ENCODE measurements at places on chromosomes 3 and 15. TPM values are rescaled to one million over a fixed set of nuclear protein-coding genes. Genes with fewer than 3 reads are reported as not detected.
A peak's percentile ranks its signal among the peaks of the same experiment; 100 is the strongest.

ARRDC4 gene
- total RNA-seq: 42.4 TPM

PAQR9 gene
- 0.22 TPM for total RNA-seq

RFC4 gene
- 13.1 TPM for total RNA-seq

ARHGEF26 gene
- total RNA-seq: 1.7 TPM

TIPIN gene
- 3.9 TPM for total RNA-seq

DNA sequence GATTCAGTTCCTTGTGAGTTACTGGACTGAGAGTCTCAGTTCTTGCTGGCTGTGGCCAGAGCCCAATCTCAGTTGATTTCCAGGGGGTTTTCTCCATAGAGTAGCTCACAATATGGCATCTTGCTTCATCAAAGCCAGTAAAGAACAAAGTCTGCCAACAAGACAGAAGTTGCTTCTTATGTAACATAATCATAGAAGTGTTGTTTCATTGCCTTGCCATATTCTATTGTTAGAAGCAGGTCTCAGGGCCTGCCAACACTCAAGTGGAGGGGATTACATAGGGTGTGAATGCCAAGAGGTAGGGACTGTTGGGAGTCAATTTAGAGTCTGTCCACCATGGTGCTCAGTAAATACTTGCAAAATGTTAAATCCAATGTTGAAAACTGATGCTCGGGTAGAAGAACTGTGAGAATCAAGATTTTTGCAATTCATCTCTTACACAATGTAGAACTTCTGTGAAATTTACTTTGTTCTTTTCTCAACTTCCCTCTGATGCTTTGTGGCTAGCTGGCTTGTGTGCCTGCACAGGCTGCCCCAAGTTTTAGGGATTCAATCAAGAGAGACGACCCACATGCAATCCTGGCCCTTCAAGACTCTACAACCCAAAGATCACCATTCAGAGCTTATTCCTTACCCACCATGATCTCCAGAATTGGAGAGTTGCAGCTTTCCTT is 13.3 kb upstream of the PXYLP1 start:
- no peak overlapping the region for H3K4me3 ChIP-seq
- peaks cover 8% of the 10 kb centered on the region for H3K27me3 ChIP-seq
- H3K27ac ChIP-seq: no peak overlapping the region
- no peaks in the 10 kb centered on the region for H3K36me3 ChIP-seq
- no peaks in the 10 kb centered on the region for H3K4me1 ChIP-seq
- DNase-seq: no peak

DNA sequence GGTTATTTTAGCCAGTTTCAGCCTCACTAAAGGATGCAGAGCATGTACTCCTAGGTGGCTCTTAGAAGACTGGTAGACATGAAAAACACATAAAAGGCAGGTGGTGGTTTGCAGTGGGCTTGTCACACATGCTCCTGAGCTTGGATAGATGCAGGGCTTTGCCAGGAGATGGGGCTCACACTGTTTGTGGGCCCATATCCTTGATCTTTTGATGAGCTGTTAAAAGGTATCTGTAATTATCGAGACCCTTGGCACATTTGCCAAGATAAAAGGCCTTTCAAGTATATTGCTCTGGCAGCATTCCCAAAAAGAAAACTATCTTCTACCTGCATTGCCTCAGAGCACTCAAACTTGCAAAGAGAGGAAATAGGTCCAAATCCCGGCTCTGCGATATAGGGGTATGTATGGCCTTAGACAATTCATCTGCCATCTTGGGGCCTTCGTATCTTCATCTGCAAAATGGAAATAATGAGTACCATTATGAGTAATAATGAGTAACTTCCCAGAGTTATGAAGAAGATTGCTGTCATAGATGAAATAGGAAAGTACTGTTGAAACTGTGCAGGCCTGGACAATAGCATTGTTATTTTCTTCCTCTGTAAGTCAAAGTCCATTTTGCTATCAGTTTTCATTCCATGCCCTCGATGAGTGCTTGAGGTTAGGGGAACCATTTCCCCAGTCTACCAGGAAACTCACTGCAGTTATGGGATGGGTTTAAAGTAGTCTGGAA is 172.7 kb downstream of the SYNPR start:
- no peak overlapping the region for H3K4me3 ChIP-seq
- no peaks in the 10 kb centered on the region for H3K4me1 ChIP-seq
- DNase-seq: no peak
- no peaks in the 10 kb centered on the region for H3K36me3 ChIP-seq
- H3K27ac ChIP-seq: no peak overlapping the region

- no peak overlapping the region for H3K27ac ChIP-seq
- H3K36me3 ChIP-seq: no peaks in the 10 kb centered on the region
- H3K4me1 ChIP-seq: peaks cover 5% of the 10 kb centered on the region
- no peaks in the 10 kb centered on the region for H3K27me3 ChIP-seq
These were observed 77.4 kb upstream of the ANKRD28 start for GRCh38 chr3:15875016-15875689.

DNA sequence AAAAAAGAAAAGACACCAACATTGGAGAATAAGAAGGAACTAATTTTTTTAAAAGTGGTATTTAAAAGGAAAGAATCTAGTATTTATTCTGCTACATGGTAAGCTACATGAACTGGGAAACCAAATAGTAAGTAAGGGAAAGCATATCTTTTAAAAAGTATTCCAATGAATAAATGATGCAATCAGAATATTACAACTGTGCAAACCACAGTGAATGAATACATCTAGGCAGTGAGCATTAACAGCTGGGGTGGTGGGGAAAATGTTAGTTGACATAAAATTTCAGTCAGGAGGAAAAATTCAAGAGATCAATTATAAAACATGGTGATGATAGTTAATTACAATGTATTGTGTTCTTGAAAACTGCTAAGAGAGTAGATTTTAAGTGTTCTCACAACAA is 16.9 kb downstream of the ICE2 start:
- H3K27me3 ChIP-seq: no peaks in the 10 kb centered on the region
- no peak for DNase-seq
- no peaks in the 10 kb centered on the region for H3K4me1 ChIP-seq
- H3K4me3 ChIP-seq: no peak overlapping the region

DNA sequence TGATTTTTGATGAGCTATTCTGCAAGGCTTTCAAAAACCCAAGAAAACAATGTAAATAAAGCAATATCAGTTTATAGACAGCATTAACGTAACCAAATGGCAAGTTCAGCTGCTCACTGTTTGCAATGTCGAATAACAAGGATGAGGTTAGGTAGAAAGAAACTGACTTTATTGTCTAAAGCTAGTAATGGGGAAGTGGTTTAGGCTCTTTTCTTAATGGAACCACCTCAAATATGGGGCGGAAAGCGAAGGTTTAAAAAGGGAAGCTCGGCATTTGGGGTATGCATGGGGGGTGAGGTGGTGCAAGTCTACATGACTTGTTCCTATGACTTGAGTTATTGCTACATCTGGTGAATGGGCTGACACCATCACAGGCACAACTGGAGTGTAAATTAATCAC is 1060.2 kb downstream of the NSUN3 start:
- no peak overlapping the region for H3K4me3 ChIP-seq
- no peaks in the 10 kb centered on the region for H3K36me3 ChIP-seq
- H3K27ac ChIP-seq: no peak overlapping the region
- H3K27me3 ChIP-seq: no peaks in the 10 kb centered on the region

DNA sequence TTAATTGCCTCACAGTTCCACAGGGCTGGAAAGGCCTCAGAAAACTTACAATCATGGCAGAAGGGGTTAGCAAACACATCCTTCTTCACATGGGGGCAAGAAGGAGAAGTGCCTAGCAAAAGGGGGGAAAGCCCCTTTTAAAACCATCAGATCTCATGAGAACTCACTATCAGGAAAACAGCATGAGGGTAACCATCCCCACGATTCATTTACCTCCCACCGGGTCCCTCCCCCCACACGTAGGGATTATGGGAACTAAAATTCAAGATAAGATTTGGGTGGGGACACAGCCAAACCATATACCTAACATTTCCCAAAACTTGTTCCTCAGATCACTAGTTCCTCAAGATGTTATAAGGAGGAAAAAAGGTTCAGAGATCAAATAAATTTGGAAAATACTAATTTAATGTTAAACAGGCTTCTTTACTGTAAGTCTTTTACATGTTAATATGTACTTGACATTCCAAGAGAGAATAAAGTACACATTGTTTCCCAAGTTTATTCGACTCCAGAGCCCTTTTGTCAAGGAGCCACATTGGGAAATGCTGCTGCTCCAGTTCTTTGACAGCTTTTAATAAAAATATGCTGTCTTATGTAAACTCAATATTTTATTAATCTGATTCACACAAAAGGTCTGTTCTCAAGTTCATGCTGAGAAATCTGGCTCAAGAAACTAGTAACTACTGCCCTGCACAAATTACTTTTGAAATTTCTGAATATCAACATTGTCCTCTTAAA is 17.8 kb downstream of the HERC1 start:
- H3K36me3 ChIP-seq: no peaks in the 10 kb centered on the region
- DNase-seq: no peak
- H3K4me1 ChIP-seq: no peaks in the 10 kb centered on the region
- no peak overlapping the region for H3K4me3 ChIP-seq
- no peak overlapping the region for H3K27ac ChIP-seq

DNA sequence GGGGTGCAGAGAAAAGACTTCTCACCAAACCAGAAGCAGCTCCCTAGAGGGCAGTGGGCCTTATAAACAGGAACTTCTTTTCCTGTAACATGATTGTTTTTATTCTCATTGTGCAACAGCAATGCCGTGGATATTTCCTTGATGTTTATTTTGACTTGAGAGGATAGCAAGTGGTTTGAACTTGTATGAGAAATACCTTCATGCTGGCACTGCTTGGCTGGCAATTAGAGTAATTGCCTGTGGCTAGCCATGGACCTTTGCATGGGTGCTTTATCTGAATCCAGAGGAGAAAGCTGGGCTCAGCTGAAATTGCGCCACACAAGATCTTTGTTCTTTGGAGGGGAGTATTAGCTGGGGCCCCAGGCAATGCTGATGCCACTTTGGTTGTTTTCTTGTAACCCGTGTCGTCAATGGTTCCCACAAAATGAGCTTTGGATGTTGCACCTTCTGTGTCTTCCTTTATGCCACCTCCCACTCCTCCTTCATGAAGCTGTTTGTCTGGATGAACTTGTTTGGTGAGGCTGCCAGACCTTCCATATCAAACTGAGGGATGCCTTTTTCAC is 37.9 kb downstream of the CMTM8 start:
- no peaks in the 10 kb centered on the region for H3K27me3 ChIP-seq
- H3K36me3 ChIP-seq: no peaks in the 10 kb centered on the region
- peak; percentile 14 for DNase-seq
- no peak overlapping the region for H3K4me3 ChIP-seq
